Activated T-cell treated with anti-CD3 and anti-CD28 coated beads, Interleukin-2, amount 50 U/mL, for 24 hours (primary cell): ENCODE measurements at places on chromosomes 16 and 17.

- DNase-seq: no peak
Observed at GRCh38 chr17:36691606-36692005, 90.2 kb downstream of the MRM1 start.

GRCh38 chr16:51831595-51832367, 680.7 kb upstream of the SALL1 start:
- DNase-seq: no peak

DNA sequence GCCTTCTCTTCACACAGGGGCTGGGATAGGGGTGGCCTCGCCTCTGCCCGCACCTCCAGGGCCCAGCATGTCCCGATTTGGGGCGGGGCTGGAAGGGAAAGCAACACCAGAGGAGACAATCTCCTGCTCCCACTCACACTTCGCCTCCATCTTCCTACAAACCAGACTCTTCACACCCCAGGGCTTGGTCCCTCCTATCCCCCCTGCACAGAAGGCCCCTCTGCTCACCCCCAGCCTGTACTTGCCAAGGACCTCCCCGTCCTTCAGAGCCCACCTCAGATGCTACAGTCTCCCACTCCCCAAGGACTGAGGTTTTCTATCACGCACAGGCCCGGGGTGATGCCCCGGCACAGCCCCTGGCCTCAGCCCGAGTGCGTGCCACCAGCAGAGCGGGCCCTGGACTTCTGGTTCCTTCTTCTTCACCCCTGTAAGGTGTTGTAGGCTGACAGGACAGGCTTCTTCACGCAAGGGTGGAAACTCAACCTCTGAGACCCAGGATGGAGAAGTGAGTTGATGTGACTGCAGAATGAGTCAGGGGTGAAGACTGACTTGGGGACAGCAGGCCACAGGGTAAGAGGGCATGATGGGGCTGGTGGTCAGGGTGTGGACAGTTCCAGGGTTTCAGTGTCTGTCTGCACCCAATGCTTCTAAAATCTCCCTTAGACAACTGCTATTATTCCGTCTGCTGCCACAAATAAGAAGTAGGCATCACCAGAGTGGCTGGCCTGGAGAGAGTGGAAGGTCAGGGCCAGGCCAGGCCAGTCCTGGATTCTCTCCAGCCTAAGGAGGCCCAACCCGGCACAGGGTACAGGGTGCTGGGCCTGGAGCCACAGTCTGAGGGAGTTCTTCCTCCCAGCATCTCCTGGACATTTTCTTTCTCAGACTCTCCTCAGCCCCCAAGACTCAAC, 2.5 kb downstream of the ITGAE start:
- DNase-seq: no peak

GRCh38 chr16:495127-495748, 32.3 kb upstream of the CAPN15 start:
- no peak for DNase-seq

- DNase-seq: no peak
Observed at GRCh38 chr17:43767053-43767712, 8.6 kb upstream of the SOST start.

GRCh38 chr17:40034426-40035161, 19.4 kb downstream of the CSF3 start:
- no peak for DNase-seq

DNA sequence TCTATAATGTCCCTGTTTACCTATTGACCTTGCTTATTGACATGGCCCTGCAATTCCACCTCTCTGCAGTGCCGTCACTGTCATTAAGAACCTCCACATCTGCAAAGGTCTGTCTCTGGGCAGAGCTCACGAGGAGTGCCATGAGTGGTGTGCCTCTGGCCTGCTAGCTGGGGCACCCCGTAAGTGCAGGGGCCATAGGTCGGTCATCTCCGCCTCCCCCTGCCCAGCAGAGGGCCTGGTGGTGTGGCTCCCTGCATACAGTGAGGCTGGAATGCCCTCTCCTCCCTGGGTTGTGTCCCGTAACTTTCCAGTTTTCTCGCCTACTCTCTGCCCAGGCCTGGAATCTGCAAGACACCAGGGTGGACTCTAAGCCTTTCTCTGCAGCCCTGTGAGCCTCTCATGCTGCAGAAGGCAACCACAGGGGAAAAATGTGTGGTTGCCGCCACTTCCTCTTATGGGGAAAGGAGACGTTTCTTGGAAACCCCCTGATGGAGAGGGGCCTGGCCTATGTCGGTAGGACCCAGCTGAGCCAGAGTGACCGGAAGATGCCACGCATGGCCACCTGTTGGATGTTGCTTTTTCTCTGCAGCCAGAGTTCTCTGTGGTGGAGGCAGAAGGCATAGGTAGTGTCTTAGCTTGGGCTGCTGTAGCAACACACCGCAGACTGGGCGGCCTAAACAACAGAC, 2.7 kb upstream of the SNX20 start:
- DNase-seq: peak; percentile 66

DNA sequence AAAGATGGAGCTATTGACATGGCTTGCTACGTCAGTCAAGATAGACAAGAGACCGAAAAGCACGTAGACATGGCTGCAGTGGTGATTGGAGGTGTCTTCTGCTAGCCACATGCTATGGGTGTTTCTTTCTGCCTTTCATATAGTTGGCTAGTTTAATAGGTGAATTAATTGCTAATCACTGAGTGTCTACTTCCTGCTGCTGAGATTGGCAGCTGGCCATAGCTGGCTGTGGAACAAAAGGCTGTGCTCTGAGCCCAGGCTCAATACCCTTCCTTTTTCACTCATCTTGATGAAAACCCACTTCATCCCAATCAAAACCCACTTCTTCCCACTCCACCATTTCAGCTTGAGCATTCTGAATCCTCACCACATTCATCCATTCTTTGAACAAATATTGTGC, 221.4 kb upstream of the MAF start:
- no peak for DNase-seq

DNA sequence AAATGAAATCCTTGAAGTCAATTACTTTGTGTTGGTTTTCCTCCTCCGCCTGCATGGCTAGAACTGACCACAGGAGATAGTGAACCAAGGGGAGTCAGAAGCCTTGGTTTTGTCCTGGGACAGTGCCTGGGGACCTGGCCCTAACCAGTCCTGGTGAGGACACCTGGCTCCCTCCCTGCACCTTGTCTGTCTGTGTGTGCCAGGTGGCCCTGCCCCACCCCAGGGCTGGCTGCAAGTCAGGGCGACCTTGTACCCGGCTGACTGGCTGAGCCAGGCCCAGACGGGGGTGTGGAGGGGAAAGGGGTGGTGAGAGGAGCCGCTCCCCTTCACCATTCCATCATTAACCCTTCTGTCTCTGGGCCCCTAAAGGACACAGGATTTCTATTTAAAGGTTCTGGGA, 3.4 kb downstream of the RAPGEFL1 start:
- no peak for DNase-seq

GRCh38 chr16:89829630-89830437, 1.6 kb downstream of the SPIRE2 start:
- no peak for DNase-seq
